GOT3 (cell line): ENCODE measurements at places on chromosomes 5 and 9.

GRCh38 chr5:137234973-137235943, 263.9 kb downstream of the SPOCK1 start:
- DNase-seq: no peak

GRCh38 chr9:113788616-113789330, 87.3 kb upstream of the ZNF618 start:
- DNase-seq: no peak

- no peak for DNase-seq
These were observed 226.6 kb upstream of the TBCA start for GRCh38 chr5:78002690-78003089.

DNA sequence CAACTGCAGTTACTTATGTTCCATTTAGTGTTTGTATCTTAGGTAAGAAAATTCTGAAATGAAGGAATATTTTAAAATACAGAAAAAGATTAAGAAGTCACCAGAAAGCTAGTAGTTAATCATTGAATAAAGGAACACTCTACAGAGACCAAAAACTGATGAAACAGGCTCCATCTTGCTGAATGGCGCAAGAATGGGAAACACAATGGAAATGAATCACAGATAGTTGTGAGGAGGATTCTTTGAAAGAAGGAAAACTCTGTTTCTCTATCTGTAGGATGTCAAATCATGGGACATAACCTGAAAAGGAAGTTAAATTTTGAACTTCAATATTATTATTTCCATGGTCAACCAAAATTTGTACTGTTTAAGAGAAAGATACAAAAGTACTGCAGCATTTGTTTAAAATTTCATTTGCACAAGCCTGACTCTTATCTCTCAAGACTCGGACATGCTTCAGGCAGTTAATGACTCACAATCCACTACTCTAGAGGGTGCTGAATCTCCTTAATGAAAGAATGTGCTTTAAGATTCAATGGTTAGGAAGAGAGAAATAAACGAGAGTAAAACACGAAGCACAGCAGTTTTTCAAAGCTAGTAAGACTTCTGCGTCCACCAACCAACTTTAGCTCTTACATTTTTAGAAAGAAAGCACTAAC, 1064.4 kb upstream of the DMAC1 start:
- DNase-seq: no peak

DNA sequence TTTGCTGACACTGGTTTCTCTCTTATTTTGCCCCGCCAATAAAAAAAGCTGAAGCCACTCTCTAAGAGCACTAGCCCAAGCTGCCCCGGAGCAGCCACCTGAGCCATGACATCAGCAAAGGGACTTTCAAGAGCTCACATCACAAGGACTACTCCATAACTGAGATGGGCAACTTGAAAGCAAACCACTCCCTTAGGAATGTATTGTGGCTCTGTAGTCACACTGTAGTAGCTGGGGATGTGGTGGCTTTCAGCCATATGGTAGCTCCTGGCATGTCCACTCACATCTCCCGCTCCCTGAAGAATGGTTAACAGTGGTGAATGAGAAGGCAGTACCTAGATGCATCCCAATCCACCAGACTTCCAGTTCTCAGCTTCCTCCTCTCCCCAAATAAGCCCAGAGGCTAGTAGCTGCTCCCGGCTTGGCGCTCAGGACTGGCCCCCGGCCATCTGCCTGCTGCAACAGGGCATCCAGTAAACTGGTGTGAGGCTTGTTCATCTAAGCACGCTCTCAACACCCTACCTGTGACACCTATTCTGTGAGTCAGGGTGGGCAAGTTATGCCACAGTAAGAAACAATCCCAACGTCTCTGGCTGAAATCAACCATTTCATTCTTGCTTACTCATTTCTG, 63.7 kb downstream of the S1PR3 start:
- no peak for DNase-seq

GRCh38 chr5:144333336-144333920, 162.8 kb downstream of the KCTD16 start:
- DNase-seq: no peak

DNA sequence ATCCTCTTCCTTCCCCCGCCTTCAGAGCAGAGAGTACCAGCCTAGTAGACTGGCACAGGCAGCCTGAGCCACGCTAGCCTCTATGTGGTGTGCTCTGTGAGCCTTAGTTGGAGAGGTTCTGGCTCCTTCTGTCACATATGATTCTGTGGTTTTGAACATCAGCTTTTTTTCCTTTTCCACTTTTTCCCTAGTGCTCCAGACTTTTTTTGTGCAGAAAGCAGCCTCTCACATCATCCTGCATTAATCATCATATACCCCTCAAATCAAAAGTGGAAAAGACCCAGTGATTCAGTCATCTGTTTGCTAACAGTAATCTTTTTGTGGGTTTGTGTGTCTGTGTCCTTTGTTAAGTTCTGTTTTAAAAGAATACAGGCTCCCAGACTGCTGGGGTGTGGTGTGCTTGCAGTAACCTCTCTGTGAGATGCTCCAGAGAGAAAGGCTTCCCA, 663.9 kb upstream of the RGMB start:
- DNase-seq: no peak

DNA sequence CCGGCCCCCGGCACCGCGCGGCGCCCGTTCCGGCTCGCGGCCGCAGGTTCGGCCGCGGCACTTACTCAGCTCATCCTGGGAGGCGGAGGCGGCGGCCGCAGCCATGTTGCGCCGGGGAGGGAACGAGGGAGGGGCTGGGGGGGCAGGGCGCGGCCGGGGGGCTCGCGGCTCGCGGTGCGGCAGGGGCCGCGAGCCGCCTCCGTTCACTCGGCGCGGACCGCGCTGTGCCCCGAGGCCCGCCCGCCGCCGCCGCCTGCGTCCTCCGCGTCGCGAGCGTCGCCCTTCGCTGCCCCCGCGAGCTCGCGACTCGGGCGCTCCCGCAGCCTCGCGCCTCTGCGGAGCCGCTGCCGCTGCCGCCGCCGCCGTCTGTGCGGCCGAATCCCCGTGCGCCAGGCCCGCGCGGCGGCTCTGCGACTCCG, 735 bp downstream of the ECPAS start:
- no peak for DNase-seq

DNA sequence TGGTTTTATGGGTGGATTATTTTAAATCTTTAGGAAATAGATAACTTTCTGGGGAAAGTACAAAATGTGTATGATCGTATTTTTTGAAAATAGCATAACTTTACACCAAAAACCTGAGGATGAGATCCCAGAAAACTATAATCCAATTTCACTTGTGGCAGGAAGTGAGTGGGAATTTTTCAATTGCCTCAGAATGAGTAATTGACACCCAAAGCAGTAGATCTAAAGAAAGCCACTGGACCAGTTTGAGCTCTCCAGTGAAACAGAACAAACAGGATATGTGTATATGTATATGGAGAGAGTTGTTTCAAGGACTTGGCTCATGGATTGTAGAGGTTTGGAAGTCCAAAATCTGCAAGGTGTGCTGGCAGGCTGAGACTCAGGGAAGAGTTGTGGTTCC, 109.2 kb upstream of the SHB start:
- no peak for DNase-seq

GRCh38 chr5:139648205-139649081, at the start of gene CXXC5:
TSS of gene CXXC5 (plus strand) at chr5:139648349. CDS start at chr5:139680524, 32,175 bp downstream.
- DNase-seq: peak; percentile 68

DNA sequence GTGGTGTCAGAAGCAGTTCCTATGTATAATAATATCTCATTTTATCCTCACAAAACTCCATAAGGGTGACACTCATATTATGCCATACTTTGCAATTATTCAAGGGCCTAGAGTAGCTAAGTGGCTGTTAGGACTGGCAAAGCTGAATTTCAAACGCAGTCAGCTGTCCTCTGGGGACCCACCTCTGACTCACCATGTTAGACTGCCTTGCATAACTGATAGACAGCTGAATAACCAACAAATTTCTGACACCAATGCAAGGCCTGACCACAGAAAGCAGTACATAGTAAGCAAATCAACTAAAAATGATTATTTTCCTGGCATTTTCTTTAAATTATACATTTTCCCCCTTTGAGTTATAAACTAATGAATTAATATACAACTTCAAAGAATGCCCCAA, 251.6 kb upstream of the PTGER4 start:
- DNase-seq: no peak
